Activated naive CD4-positive, alpha-beta T cell (primary cell): ENCODE measurements at places on chromosomes 12 and 14.

DNA sequence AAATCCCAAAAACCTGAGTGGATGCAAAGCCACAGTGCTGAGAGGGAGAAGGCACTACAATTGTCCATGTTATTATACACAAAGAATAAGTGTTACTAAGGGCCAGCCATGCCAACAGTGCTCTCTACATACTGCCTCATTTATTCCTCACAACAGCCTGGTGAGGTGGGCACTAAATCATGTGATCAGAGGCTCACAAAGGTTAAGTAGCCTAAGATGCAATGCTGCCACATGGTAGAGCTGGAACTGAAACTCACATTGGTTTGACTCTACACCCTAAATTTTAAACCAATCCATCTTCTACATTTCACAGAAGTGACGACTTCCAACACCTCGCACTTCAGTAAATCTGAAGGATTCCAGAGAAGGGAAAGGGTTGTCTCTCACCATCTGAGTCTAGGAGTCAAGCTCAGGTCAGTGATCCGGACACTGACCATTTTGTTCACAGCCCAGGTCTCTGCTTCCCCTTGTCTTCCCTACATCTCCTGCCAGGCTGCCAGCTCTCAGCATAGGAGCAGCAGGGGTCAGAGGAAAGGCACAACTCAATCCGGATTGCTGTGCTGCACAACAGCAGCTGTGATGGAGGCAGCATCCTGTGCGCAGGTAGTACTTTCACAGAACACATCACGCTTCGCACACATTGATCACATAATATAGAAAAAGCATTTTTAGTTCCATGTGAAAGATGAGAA is 29.6 kb downstream of the NID2 start:
- DNase-seq = no peak

GRCh38 chr12:94182986-94183707 is 34.8 kb downstream of the PLXNC1 start:
- DNase-seq = no peak

DNA sequence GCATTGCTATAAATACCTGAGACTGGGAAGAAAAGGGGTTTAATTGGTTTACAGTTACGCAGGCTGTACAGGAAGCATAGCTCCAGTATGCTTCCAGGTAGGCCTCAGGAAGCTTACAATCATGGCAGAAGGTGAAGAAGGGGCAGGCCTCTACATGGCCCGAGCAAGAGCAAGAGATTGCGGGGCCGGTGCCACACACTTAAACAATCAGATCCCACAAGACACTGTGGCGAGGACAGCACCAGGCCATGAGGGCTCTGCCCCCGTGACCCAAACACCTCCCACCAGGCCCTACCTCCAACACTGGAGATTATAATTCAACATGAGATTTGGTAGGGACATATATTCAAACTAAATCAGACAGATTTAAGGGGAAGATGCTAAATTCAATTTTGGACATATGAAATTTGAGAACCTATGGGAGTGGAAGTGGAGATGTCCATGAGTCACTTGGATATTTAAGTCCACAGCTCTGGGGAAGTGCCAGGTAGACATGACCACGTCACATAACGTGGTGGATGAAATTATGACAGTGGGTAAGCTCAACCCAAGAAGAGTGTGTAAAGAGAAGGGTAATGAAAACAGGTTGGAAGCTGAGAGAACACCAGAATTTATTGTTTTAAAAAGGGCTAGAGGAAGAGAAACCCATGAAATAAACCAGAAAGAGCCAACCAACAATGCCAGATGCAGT is 1.5 kb upstream of the LTA4H start:
- no peak for DNase-seq

DNA sequence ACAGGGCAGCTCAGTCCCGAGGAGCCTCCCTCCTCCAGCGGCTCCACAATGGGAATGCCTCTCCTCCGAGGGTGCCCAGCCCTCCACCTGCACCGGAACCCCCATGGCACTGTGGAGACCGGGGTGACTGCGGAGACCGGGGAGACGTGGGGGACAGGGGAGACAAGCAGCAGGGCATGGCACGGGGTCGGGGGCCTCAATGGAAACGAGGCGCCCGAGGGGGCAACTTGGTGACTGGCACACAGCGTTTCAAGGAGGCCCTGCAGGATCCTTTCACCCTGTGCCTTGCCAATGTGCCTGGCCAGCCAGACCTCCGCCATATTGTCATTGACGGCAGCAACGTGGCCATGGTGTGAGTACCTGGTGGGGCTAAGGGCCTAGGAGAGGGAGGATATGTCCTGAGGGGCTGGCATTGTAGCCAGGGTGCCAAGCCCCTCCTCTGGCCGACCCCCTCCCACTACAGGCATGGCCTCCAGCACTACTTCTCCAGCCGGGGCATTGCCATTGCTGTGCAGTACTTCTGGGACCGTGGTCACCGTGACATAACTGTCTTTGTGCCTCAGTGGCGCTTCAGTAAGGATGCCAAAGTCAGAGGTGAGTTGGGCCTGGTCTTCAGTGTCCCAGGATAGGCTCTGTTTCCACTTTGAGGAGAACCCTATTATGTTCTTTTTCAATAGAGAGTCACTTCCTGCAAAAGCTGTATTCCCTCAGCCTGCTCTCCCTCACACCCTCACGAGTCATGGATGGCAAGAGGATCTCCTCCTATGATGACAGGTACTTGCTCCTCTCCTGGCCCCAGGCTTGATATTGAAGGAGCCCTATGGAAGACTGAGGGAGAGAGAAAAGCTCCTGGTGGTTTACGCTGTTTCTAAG is 2.7 kb downstream of the KHNYN start:
- no peak for DNase-seq

DNA sequence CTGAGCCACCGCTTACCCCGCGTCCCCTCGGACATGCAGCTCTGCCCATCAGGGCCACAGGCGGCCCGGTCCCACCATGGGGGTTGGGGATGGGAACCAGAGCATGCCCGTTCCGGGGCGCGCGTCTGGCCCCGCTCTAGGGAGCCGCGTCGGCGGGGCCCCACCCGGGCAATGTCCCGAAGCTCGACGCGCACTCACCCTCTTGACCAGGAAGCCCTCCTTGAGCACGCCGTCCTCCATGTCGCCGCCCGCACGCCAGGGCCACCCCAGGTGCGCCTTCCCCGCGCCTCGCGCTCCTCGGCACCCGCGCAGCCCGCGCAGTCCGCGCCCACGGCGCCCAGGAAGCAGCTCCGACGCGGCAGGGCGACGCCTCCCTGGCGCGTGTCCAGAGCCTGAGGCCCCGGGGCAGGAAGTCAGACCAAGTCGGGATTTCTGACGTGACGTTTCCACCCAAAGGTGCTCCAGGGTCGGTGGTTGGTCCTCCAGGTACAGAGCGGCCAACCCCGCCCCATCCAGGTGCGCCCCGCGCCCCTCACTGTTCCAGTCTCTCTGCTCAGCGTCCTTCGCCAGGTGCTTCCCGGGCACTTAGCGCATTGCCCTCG is at the start of gene PLEK2:
TSS of gene PLEK2 (minus strand) at position 346 of the 602 bp plus-strand sequence. CDS start at position 240, 106 bp downstream.
- DNase-seq = no peak

DNA sequence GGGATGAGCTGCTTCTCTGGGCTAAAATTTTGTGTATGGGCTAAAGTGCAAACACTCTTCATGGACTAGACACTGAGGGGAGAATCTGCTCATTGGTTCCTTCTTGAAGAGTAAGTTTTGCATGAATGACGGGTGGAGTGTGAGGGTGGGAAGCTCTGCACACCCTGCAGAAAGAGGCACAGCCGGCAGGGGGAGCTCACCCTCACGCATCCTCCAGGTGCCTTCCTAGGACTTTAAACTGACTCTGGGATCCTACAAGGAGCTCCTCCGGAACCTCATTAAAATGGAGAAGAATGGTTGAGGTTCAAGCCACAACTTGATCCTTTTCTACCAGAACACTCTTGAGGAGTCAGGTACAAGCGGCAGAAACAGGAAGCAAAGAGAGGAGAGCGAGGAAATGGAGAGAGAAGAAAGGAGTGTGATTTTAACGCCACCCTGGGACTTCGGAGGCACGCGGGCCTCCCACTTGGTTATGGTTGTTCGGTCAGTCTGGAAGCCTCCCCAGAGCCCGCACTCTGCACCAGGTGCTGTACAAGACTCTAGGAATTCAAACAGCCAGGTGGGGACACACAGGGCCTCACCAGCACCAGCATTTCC is 87.5 kb downstream of the SETD3 start:
- DNase-seq = peak; percentile 23

DNA sequence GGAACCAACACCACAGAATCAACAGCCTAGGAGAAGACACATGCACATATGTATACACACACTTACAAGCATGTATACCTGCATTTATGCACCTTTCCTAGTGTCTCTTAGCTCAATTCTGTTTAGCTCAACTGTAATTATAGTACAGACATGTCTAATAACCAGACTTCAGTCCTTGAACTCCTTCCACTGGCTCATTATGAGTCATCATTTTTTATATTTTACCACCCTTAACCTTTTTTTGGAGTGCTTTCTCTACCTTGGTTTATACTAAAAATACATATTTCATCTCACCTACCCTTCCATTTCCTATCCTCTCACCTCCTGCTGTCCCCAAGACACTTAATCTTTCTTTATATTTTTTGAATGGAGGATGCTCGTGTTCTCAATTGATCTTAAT is 110.4 kb downstream of the ARID2 start:
- DNase-seq = no peak

DNA sequence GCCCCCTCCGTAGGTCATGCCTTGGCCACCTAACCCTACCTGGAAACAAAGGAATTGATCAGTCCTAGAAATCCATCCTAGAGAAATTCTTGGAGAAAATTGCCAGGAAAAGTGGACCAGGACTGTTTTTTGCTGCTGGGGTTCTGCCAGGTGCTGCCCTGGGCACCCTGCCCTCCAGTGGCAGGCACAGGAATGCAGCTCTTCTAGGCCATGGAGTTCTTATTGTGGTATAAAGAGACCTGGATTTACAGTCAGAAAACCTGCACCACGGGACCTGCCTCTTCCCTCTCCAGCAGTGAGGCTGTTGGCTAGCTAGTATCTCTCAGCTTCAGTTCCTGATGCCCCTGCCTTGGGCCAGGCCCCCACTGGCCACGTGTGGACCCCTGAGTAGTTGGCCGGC is 59.7 kb downstream of the SLC24A4 start:
- no peak for DNase-seq

DNA sequence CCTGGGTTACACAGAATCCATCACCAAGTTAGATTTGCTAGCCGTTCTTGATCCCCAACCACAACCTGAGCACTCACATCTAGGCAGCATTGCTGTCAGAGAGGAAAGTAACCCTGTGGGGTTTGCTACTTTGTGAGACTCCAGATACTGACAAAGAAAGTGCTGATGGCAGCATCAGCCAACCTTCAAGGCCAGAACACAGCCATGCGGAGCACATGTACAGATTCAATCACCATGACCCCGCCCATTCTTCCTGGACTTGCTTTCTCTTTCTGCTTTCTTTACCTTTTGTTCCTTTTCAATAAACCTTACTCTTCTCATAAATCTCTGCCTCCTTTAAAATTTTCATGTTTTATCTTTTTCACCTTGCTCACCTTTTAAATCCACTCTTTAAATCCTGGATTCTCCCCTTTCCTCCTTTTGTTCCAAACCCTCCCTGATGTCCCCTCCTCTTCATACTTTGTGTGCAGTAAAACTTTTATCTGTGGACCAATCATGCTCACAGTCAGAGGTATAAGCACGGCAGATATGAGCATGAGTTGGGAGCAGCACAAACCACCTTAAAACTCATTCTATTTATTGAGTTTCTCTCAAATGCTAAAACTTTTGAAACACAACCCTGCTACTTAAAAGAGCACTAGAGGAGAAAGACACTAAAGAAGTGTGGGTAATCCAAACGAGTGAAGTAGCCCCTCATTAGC is 21.9 kb upstream of the CERS5 start:
- no peak for DNase-seq

DNA sequence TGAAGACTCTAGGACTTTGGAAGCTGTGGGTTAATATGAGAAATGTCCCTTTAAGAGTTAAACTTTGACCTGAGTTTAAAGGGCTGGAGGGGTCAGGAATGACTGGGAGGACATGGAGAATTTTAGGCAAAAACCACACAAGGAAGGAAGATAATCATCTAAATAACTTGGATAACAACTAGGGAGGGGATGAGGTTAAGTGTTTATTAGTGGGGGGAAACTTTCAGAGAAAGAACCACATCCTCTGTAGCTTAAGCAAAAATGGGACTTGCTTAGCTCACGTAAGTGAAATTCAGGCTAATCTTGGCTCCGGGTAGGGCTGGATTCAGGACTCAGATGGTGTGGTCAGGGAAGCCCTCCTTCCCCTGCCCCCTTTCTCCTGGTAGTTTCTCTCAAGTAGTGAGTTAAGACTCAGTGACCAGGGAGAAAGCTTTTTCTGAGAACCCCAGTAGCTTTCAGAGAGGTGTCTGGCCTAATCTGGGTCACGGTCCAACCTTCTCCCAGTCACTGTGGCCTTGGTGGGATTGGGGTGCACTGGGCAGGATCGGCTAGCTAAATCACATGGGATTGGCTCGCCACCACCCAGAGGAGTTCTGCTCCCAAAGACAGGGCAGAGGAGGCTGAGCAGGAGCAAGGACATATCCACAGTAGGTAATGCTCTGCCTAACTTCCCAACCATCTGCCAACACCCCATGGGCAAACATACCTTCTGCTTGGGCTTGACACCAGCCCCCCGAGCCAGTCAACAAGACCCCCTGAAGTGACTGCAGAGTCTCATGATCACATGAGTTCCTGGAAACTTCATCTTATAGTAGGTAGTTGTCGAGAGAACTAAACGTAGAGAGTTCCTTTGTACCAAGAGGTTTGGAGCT is 52.8 kb downstream of the ARF6 start:
- no peak for DNase-seq

DNA sequence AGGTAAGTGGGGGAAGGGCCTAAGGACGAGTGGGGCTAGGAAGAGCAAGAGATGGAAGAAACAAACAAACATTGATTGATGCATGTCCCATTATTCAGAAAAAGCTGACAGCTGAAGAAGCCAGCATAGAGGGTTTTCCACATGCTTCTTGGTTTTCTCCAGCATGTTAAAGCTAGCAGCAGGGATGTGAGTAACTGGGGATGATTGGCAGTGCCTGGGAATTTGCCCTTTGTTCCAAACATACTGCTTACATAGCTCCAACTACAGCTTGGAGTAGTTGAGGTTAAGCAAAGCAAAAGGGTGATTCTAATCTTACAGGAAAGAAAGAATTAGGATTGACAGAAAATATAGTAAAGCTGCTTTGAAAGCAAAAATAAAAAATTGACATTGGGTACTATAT is 68.0 kb upstream of the IFNG-AS1 start:
- no peak for DNase-seq

DNA sequence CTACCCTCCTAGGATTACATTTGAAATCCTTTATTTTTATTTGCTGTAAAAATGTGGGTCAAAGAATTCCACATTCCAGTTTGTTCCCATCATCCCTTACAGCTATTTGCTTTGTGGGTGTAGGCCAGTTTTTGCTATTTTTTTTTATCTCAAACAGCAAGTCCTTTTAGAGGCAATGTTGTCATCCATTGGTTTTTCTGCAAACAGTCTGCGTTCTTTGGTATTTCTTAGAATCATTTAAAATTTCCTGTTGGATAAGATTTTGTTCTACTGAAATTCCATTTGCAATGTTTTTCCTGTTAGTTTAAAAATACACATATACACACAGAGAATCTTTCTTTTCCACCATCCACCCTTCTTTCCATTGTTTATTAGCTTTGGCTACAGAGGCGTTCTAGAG is 53.3 kb upstream of the STK38L start:
- no peak for DNase-seq
